ENCODE measurements at places on chromosomes 5 and 9.

GRCh38 chr5:124157320-124157719, 589.1 kb downstream of the ZNF608 start:
- DNase-seq, result no peak

DNA sequence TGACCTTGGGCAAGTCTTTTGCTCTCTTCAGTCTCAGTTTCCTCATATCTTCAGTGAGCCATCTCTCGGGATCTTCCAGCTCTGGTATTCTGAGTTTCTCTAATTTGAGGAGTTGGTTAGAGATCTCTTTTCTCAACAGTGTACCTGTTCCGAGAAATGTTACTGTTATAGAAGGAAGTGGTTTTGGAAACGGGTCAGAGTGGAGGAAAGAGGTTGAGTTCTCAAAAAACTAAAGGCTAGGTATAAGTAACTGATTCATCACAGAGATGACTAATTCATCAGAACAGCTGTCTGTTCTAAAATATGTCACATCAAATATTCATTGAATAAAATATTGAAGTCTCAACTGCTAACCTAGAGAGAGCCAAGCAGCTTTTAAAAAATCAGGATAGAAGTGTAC, 106.6 kb downstream of the PALM2AKAP2 start:
- DNase-seq, result no peak

DNA sequence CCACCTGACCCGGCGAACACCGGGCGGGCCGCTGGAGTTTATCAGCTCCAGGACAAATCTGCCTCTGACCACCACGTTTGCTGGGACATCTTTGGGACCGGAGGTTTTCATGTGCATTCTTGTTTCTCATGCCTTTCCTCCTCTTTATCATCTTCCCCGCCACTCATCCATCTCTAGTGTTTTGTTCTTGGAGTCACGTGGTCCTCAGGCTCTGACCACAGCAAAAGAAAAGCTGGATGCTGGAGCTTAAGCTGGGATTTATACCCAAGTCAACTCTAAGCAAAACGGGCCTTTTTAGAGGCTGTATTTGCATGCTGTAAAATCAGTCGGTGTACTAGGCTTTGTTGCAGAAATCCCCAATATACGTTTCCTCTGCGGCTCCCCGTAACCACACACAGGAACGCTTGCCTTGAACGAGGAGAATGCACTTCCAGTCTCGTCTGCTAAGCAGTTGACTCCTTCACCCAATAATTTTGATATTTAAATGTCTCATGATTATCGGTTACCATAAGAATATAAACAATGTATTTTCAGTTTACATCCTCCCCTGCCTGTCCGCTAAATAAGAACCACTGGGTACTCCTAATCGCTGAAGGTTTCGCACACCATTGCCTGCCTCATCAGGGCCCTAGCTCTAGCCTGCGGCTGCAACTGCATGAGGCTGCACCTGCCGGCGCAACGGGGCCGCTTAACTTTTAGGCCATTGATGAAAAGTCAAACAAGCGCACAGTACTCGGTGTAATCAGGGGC, 560 bp upstream of the NDUFS6 start:
- peak; percentile 43 for DNase-seq

DNA sequence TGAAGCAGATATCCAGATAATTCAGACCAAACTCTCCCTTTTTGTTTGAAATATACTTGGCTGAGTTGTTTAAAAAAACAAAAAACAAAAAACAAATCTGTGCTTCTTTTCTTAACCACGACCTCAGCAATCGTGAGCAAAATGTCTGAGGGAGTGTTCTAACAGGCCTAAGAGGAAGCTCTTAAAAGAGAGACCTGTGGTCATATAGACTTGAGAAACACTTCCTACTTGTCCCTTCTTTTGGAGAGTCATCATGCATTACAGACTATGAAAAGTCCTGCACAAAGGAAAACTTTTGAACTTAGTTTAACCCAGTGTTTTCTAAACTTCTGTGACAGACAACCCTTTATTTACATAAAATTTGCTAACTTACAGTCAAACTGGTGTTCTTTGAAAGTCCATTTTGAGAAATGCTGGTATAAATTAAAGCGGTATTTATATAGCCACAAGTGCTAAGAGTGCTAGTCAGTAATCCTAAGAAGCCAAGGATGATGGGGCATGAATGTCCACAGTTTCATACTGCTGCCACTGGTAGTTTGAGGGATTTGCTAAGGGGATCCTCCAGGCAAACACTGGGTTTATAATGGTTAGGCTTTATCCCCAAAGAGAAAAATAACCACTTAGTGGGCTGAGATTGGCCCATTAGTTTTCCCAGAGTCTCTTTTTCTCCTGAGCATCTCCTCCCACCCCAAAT, 199.8 kb downstream of the LRRC70 start:
- DNase-seq, result no peak

- DNase-seq, result no peak
These were observed 361.0 kb upstream of the PCSK5 start for GRCh38 chr9:75529463-75529862.

DNA sequence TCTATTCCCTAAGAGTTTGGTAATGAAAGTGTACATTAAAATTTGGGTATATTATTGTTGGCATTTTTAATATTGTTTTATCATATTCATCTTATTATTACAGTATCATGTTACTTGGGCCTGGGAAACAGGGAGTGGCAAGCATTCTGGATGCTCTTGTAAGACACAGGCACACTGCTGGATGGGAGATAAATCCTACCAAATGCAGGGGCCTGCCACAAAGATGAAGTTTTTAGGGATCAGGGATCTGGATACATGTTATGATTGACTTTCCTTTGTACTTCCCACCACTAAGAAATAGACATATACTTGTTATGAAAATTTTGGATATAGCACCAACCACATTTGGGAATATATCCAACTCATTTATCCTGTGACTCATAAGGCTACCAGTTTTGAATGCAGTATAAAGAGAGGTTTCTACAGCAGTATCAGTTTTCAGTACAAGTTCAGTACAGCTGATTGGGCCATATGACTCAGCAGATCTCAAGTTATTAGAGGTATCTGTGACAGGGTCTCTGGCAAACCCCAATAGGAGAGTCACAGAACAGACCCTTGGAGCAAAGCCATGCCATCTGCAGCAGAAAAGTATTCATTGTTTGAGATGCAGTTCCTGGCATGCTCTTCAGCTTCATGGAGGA, 360.1 kb downstream of the DMAC1 start:
- DNase-seq, result no peak

- DNase-seq, result no peak
These were observed 8.8 kb upstream of the SLC35D2 start for GRCh38 chr9:96392263-96392662.

GRCh38 chr9:103474156-103474555, 479.0 kb downstream of the CYLC2 start:
- DNase-seq, result no peak

Measured in CD4-positive, alpha-beta T cell treated with Interleukin-4 for 4 hours (primary cell).